ENCODE measurements at places on chromosomes 16 and 17. TPM values are rescaled to one million over a fixed set of nuclear protein-coding genes. Genes with fewer than 3 reads are reported as not detected.
A peak's percentile ranks its signal among the peaks of the same experiment; 100 is the strongest.

DNA sequence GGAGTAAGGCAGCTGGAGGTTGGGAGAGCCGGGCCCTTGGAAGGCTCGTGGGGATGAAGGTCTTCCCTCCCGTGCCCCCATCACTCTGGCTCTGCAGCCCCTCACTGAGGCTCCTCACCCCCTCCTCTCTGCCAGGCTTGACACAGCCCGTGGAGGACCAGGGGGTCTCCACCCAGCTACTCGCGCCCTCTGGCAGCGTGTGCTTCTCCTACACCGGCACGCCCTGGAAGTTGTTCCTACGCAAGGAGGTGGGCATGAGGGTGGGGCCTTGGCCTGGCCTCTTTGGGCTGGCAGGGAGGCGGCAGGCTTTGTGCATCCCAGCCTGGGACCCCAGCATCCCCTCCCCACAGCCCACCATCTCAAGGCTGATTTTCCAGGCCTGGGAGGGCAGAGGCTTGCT lies 15.6 kb upstream of the SMIM5 start:
- DNase-seq: no peak

GRCh38 chr17:78272914-78273258 lies 41.5 kb downstream of the TMEM235 start:
- no peak for DNase-seq

DNA sequence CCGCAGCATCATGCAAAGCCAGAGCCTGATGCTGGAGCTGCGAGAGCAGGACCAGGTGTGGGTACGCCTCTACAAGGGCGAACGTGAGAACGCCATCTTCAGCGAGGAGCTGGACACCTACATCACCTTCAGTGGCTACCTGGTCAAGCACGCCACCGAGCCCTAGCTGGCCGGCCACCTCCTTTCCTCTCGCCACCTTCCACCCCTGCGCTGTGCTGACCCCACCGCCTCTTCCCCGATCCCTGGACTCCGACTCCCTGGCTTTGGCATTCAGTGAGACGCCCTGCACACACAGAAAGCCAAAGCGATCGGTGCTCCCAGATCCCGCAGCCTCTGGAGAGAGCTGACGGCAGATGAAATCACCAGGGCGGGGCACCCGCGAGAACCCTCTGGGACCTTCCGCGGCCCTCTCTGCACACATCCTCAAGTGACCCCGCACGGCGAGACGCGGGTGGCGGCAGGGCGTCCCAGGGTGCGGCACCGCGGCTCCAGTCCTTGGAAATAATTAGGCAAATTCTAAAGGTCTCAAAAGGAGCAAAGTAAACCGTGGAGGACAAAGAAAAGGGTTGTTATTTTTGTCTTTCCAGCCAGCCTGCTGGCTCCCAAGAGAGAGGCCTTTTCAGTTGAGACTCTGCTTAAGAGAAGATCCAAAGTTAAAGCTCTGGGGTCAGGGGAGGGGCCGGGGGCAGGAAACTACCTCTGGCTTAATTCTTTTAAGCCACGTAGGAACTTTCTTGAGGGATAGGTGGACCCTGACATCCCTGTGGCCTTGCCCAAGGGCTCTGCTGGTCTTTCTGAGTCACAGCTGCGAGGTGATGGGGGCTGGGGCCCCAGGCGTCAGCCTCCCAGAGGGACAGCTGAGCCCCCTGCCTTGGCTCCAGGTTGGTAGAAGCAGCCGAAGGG lies 24.2 kb downstream of the C1QTNF1 start:
- no peak for DNase-seq

DNA sequence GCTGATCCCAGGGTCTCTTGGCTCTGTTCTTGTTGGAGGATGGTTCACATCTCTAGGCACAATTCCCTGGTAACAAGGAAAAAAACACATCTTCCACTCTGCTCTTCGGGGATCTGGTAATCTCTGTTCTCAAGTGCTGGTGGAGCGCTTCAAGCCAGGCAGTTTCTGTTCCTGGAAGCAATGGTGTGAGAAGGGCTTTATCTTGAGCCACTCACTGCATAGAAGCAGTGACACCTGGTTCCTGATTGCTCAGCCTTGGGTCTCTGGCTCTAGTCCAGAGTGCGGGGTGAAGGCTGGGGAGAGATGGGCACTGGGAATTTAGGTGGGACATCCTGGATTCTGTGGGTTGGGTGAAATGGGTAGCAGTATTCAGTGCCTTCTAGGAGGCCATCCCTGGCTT lies 14.1 kb downstream of the AKAP1 start:
- no peak for DNase-seq

DNA sequence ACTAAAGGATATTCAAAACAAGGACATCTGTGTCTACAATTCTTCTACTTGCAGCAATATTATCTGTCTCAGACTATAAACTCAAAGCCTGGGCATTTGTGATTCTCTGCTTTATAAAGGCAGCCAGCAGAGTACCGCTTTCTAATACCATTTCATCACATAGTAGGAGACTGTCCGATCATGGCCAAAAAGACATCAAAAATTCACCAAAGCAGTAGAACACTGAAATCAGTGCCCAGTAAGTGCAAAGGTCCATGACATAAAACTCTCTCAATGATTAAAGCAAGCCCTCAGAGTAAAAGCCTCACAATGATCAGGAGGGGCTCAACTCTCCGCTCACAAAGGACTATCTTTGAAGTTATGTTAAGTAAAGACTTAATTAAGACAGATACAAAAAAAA lies 23.0 kb downstream of the ERN1 start:
- DNase-seq: no peak

GRCh38 chr17:68656666-68657065 lies 55.5 kb upstream of the FAM20A start:
- no peak for DNase-seq

GRCh38 chr17:5122586-5123342 lies 6.9 kb downstream of the USP6 start:
- no peak for DNase-seq

GRCh38 chr16:50038756-50039529 lies 13.9 kb downstream of the CNEP1R1 start:
- peak; percentile 56 for DNase-seq

GRCh38 chr16:11681976-11682654 lies 13.9 kb downstream of the SNN start:
- no peak for DNase-seq

GRCh38 chr17:6753006-6753445 lies 2.8 kb upstream of the XAF1 start:
- no peak for DNase-seq

GRCh38 chr17:79154951-79155585 lies 80.4 kb downstream of the ENGASE start:
- DNase-seq: no peak

DNA sequence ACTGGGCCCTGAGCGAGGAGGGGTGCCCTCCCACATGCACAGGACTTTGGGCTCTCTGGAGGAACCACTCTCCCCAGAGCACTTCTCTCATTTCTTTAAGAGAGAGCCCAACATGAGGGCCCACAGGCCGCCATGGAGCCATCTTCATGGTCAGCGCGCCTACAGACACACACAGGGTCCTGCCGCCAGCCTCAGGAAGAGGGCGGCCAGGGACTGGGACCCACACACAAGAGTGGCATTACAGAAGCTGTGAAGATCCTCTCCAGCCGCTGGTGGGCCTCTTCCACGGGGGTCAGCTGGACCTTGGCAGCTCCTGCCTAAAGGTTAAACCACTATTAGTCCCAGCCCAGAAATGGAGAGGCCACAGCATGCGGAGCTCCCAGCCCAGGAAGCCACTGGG lies 54.5 kb downstream of the MYO18A start:
- DNase-seq: no peak

GRCh38 chr16:14961405-14962186 lies 13.2 kb upstream of the PDXDC1 start:
- DNase-seq: no peak

GRCh38 chr17:12592941-12593340 lies 72.7 kb upstream of the MYOCD start:
- no peak for DNase-seq

DNA sequence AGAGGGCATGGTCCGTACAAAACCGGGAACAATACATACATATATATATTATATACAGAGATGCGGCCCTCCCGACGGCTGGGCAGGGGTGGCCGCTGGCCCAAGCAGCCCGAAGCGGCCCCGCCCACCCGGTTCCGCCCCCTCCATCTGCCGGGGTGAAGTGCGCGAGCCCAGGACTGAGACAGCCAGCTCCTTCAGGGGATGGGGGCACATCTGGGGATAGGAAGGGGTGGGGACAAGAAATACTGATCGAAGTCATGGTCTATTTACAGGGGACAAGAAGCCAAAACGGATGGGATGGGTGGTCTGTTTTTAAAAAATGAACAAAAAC lies 3.8 kb upstream of the SAMD14 start:
- DNase-seq: no peak

DNA sequence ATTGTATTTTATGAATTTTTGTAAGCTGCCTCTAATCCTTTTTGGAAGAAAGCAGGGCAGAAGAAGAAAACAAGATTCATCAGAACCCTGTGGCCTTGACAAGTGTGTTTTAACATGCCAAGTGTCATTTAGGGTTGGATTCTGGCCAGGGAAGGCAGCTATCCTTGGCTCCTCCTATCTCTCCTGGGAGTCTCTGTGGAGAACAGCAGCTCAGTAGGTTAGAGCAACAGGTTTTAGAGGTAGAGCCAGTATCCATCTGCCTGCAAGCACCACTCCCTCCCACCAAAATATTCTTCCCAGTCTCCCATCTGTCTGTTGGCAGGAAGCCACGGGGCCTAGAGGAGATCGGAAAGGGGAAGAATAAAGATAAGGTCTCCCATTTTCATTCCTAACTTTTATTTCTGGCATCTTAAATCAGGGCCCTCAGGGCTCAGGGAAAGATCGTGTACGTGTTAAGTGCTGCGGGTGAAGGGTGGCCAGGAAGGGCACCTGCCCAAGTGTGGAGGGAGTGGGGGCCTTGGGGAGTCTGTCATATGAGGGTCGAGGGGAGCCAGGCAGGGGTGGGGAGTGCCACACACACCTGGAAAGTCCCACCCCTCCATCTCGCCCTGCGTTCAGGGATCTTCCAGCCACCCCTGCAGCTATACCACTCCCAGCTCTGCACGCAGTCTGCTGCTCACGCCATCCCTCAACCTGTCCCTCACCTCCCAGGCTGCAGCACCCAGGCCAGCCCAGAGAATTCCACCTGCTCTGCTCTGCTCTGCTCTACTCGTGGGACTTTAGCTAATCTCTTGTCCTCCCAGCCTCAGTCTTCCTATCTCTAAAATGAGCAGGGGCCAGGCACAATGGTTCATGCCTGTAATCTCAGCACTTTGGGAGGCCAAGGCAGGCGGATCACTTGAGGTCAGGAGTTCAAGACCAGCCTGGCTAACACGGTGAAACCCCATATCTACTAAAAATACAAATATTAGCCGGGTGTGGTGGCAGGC lies 17.1 kb upstream of the CPSF4L start:
- DNase-seq: peak; percentile 71

- no peak for DNase-seq
These were observed 5.0 kb downstream of the TSPAN10 start for GRCh38 chr17:81641825-81642489.

DNA sequence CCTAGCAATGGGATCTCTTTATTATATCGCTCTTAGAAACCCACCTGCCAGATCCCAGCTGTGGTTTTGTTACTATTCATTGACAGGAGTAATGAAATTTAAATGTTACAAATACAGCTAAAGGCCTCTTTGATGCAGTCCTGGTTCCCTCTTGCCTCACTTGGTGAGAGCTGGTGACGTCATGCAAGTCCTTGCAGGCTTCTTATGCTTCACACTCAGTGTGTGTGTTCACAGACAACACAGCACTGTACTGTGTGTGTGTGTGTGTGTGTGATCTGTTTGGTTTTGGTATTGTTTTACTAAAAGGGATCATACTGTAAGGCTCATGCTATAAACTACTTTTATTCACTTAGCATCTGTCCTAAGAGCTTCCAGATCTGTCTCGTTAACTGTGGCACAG lies 75.0 kb downstream of the USP22 start:
- DNase-seq: no peak

DNA sequence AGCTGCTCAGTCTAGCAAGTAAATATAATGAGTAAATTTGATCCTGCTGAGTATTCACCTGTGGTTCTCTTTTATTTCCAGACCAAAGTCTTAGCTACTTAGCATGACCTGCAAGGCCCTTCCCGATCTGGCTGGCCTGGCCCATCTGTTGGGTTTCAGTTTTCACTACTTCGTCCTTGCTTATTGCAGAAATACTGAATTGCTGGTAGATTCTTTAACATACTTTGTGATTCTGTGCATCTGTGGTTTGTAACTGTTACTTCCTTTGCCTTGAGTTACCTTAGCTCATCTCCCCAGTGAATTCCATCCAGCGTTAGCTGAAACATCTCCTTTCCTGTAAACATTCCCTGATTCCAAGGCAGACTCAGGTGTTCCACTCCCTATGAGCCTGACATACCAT lies 131.1 kb downstream of the PHKB start:
- DNase-seq: no peak

DNA sequence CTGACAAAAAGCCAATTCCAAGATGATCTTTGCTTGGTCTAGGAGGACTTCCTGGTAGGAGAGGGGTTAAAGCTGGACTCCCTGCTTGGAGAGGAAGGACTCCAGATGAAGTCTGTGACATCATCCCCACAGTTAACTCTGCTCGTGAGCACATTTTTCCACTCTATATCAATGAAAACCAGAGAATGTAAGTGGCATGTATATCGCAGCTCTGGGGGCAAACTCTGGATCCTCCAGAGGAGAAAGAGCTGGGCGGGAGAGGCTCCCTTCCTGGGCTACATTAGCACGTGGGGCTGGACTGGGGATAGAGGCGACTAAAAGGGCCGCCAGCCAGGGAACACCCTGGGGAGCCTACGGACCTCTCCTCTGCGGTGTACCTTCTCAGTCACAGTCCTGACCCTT lies 34.1 kb downstream of the HIC1 start:
- DNase-seq: peak; percentile 88

DNA sequence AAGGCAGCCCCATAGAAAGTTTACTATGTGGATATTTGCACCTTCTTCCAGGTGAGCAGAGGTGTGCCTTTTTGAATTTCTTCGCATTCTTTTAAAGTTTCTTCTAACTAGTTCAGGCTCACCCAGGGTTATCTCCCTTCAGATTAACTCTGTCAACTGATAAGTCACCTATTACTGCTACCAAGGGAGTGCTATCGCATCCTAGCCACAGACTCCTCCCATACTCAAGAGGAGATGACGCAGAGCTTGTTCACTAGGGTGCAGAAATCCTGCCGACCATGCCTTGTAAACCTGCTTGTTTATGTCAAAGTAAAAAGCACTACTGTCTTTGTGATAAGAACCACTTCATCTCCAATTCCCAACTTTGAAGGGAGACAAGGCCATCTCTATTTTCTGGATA lies 390.1 kb downstream of the RBFOX1 start:
- DNase-seq: no peak

DNA sequence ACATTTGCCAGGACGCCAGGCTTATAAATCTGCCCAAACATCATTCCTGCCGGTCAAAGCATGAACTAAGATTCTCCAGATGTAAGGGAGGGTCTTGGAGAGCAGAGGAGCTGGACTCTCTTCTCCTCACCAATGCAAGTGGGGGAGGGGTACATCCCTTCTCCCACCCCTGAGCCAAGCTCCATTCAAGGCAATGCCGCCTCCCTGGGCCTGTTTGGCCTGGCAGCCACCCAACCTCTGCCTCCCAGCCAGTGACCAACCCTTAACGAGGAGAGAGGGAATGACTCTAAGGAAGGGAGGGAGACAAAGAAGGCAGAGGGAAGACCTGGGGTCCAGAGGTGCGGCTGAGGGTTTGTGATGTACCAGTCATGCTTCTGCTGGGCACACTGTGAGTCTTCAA lies 13.8 kb downstream of the C17orf50 start:
- DNase-seq: peak; percentile 95

The NDEL1 gene
- 87.6 TPM for total RNA-seq

The GAS2L2 gene
- total RNA-seq: 1.4 TPM

The SMIM5 gene
- total RNA-seq: 8.7 TPM

The IL17C gene
- not detected for total RNA-seq

The CCL2 gene
- total RNA-seq: 27.7 TPM

The KRT15 gene
- 24.1 TPM for total RNA-seq

The MARVELD3 gene
- total RNA-seq: 4.1 TPM

The NPW gene
- not detected for total RNA-seq

The HOXB2 gene
- 9.9 TPM for total RNA-seq

The ELMO3 gene
- total RNA-seq: not detected
